Activated effector memory CD4-positive, alpha-beta T cell treated with Interleukin-2 at 50 U/mL for 16 hours (primary cell): ENCODE measurements at places on chromosomes 16 and 17.

GRCh38 chr16:89843409-89844350 is 15.4 kb downstream of the SPIRE2 start:
- no peak for DNase-seq

DNA sequence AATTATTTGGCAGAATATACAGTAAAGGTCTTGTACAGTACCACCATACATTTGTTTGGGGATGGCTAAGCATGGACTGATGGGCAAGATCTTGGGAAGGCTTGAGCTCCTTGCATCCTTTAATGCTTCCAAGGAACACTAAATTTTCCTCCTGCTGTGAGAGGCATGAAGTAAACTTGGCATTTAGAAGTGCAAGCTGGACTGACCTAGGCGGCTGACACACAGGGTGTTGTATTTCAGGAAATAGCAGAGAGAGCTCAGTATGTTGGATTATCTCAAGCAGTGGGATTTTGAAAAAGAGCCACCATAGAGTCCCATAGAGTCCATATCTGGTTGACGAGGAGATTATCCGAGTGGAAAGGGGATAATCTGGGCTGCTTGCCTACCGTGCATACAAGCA is 2137.1 kb downstream of the TP53TG3F start:
- DNase-seq = no peak

- DNase-seq = no peak
These were observed 68.9 kb downstream of the KCNJ2 start for GRCh38 chr17:70238228-70238627.

- DNase-seq = no peak
These were observed 31.2 kb downstream of the RPA1 start for GRCh38 chr17:1860978-1861377.

DNA sequence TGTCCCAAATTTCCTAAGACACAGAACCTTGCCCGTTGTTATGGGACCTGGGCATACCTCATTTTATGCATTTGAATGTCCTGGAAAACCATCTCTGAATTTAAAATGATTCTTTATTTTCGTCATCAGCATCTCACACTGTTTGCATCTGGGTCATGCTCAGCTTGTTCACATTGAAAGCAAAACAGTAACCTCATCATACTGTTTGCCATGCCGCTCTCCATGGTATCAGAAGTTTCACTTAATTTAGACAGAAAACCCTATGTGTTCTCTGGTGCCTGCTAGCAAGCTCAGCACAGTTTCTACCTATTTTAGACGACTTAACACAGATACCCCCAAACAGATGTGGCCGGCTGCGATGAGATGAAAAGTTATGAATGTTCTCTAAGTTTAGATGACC is 292.1 kb downstream of the SNX29 start:
- no peak for DNase-seq

DNA sequence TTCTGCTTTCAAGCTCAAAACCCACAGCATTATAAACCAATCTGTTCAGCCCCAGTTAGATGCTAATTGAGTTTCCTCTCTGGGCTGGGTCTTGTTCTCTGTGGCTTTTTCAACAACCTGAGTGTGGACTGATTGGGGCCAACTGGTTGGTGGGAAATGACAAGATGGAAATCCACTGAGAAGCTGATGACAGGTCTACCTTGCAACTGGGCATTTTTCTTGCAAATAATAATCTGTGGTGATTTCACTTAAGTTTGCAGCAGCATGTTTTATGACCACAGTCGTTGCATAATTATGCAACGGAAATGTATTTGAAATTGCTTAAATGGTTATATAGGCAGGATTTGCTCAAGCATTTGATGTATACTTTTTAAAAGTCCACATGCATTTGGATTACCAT is 69.9 kb downstream of the AKAP1 start:
- no peak for DNase-seq

DNA sequence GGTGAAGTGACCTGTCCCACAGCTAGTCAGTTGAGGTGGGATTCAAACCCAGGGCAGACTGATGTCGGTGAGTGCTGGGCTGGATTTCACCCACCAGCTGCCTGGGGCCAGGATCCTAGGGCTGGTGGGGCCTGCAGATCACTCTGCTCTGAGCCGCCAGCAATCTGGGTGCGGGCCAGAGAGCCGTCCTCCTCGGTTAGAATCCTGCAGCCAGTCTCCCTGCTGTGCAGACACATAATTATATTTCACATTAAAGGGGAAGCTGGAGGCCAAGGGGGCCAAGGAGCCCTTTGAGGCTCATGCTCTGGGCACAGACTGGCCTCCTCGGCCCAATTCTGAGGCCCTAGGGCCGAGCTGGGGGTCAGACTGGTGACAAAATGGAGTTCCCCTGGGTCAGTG is 996 bp upstream of the KCNJ12 start:
- no peak for DNase-seq

DNA sequence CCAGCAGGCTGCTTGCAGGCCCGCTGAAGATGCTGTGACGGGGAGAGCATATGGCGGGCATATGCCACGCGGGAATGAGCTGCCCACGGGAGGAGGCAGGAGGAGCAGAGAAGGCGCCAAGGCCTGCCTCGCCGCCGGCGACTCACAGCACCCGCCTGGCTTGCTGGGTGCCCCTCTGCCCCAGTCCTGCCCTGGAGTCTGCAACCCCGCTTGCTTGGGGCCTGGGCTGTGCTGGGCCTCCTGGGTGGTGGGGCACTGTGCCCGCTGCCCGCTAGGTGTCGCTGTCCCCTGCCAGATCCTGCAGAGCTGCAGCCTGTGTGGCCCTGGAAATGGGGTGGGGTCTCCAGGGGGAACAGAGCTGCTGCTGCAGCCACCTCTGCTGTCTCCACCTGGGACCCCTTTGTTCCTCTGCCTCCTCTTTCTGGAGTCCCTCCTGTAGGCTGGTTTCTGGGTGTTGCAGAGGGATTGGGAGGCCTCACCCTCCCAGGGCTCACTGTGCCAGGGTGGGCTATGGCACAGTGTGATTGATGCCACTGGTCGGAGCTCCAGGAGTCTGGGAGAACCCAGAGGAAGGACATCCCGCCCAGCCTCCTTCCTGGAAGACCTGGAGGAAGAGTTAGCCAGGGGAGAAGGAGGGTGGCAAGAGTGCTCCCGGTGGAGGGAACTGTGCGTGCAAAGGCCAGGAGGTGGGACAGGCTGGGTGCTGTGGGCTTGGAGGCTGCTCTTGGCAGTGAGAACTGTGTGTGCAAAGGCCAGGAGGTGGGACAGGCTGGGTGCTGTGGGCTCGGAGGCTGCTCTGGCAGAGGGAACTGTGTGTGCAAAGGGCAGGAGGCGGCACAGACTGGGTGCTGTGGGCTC is 141.0 kb upstream of the CIBAR2 start:
- peak; percentile 41 for DNase-seq
